ENCODE measurements at places on chromosomes 5 and 9.

GRCh38 chr5:76547891-76548524 lies 75.2 kb downstream of the F2RL2 start:
- DNase-seq = no peak

DNA sequence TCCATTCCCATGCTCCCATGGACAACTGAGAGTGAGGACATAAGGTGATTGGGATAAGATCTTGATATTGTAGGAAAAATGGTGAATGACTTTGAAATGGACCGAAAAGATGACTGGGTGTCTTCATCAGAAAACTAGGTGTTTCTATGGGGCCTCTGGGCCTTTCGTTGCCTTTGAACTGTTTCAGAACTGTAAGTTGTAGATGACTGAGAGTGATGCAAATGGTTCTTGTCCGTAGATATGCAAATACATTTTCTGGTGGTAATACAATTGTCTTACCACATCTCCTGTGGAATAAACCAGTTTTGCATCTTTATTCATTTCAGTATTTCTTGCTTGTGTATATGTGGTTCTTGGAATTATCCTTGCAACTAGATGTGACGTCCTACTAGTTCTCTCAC lies 16.0 kb upstream of the TEX48 start:
- DNase-seq = no peak

DNA sequence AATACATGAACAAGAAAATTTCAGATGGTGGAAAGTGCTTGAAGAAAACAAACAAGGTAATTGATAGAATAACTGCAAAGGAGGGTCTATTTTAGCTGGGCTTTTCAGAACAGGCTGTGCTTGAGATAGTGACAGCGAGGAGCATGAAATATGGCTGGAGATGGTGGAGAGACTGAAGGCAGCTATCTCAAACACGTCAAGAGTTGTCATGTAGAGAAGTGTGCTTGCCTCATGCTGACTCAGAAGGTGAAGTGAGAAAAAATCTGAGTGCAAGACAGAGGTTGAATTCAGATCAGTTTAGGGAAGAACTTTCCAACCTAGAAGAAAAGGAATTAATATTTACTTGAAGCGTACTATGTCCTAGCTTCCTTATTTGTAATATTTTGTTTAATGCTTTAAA lies 115.5 kb upstream of the RANBP3L start:
- no peak for DNase-seq

GRCh38 chr5:78360924-78361630 lies 660 bp downstream of the SCAMP1 start:
- no peak for DNase-seq

- DNase-seq = no peak
These were observed 50.7 kb downstream of the ICE1 start for GRCh38 chr5:5473226-5473625.

- no peak for DNase-seq
These were observed at the start of gene CARD6 for GRCh38 chr5:40841068-40841805. Gene CARD6, plus strand, starts transcription at chr5:40841367. Its CDS starts 16 bp downstream, at chr5:40841383.

GRCh38 chr9:80204054-80204453 lies 632.3 kb downstream of the TLE4 start:
- no peak for DNase-seq

GRCh38 chr5:97714424-97714823 lies 531.4 kb upstream of the RIOK2 start:
- no peak for DNase-seq

DNA sequence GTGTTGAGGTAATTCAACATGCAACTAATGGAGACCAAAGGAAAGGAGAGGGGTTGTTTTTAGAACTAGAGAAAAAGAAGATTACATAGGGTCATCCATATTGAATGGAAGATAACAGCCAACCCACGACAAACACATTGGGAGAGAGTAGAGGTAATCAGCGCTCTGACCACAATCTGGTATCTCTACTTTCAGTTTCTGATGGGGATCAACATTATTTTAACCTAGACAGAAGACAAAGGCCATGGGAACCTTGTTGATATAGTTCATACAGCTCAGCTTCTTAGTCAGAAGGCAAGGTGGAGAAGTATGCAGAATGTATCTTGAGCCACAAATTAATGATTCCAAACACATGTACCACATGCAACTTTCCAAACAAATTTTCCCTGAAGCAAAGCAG lies 537.1 kb upstream of the ST8SIA4 start:
- no peak for DNase-seq

- no peak for DNase-seq
These were observed 138.3 kb downstream of the BASP1 start for GRCh38 chr5:17355586-17356346.

DNA sequence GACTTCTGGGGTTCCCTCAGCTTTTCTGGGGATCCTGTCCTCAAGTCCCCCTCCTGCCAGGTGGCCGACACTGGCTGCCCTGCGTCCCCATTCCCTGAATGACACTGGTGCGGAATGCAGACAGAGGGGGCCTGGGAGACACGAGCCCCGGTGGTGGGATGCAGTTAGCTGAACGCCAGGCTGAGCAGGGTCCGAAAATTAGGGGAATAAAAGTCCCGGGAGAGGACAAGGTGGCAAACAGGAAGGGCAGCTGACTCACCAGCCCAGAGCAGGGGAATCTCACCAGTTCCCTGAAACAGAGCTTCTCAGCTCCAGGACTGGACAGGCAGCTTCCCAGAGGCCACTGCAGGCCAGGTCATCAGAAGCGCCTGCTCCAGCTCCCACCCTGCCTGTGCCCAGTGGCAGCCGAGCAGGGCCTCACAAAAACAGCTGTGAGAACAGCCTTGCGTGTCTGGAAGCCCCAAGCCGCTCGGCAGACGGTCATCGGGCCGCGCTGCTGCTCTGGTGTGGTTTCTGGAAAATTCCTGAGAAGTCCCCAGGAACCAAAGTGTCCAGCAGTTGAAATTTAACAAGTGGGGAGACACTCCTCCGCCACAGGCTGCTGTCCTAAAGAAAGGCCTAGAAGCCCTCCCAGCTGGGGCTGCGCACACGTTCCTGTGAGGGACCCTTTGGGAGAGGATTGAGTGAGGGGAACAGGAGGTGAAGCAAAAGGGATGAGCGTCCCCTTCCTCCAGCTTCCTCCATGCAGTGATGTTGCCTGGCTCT lies 47.6 kb upstream of the EXOC3 start:
- no peak for DNase-seq

DNA sequence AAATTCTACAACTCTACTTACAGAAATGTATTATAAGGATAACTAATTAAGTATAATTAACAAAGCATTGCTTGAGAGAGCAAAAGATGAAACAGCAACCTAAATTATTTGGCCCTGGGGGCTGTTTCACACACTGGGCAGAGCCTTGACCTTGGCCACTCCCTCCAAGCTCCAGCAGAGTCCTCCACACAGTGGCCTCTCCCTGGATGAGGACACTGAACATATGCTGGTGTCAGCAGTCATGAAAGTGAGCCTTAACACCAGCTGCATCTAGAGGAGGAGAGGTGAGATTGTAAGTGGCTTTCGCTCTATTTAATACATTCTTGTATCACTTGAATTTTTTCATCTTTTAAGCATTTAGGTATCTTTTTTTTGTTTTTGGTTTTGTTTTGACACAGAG lies 23.3 kb upstream of the ZDHHC12 start:
- no peak for DNase-seq

DNA sequence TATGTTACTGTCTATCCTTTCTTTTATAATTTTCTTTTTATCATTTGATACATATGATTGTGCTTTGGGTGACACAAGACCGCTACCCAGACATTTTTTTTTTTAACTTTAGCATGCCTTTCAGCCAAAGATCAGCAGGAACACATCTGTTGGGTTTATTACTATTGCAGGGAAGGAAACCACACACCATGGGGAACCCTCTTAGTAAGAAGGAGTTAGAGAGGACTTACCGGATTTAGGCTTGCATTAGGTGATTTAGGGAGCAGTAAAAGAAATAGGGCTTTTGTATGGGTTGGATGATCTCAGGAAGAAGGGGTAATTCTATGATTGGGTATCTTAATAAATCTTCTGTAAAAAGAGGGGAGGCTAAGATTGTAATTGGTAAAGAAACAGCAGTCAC lies 138.2 kb downstream of the SNX18 start:
- no peak for DNase-seq

DNA sequence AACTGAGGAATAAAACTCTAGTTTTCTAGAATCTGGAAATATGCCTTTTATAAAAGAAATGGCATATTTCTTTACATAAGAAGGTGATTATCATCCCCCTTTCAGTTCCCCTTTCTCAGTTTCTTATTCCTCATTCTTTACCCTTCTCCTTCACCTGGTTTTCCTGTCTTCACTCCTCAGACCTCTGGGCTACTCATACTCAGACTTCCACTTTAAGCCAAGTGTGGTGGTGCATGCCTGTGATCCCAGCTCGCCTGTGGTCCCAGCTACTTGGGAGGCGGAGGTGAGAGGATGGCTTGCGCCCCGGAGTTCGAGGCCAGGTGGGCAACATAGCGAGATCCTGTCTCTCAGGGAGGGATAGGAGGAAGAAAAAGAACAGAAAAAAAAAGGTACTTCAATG lies 57.2 kb downstream of the RANBP6 start:
- DNase-seq = no peak

GRCh38 chr5:113054899-113055298 lies 78.3 kb downstream of the DCP2 start:
- no peak for DNase-seq

- no peak for DNase-seq
These were observed 410.3 kb downstream of the DTWD2 start for GRCh38 chr5:118578093-118578492.

DNA sequence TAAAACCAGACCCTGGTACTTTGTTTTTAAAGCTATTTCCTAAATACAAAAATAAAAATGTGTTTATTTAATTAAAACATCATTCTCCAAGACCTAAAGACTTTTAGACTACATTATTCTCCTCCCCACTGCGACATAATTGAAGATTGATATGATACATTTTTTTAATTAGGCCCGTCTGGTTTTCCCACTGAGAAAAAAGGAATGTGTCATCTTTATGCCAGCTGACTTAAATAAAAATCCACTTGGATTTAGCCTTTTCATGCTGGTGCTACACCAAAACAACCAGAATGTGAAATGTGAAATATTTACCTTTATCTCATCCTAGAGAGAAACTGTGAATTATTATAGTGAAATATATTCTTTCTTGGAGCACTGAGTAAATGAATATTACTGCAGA lies 155.5 kb upstream of the PPP1R2B start:
- DNase-seq = no peak

GRCh38 chr5:1757511-1757910 lies 42.1 kb downstream of the MRPL36 start:
- DNase-seq = no peak

DNA sequence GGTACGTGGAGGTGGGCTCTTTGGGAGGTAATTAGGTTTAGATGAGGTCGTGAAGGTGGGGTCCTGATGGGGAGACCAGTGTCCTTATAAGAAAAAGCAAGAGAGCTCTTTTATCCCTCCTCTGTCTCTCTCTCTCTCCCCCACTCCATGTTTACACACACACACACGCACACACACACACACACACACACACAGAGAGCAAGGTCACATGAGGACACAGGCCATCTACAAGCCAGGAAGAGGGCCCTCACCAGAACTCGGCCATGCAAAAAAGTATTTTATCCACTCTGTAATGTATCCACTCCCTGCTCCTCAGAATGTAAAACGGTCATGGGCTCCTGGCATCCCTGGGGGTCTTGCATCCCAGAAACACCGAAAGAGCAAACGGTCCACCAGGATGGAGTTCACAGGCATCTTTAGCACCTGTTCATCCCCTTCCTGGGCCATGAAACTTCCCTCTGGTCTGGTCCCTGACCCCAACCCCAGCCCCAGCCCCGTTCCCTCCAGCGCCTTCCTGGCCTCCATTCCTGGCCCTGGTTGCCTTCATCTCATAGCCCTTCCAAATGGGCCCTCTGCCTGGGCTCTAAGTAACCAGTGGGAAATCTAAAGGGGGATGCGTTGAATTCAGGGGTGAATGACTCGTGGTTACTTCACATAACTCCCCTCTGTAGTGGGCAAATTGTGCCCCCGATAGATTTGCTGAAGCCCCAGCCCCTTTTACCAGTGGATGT lies 88.8 kb downstream of the NSUN2 start:
- no peak for DNase-seq

DNA sequence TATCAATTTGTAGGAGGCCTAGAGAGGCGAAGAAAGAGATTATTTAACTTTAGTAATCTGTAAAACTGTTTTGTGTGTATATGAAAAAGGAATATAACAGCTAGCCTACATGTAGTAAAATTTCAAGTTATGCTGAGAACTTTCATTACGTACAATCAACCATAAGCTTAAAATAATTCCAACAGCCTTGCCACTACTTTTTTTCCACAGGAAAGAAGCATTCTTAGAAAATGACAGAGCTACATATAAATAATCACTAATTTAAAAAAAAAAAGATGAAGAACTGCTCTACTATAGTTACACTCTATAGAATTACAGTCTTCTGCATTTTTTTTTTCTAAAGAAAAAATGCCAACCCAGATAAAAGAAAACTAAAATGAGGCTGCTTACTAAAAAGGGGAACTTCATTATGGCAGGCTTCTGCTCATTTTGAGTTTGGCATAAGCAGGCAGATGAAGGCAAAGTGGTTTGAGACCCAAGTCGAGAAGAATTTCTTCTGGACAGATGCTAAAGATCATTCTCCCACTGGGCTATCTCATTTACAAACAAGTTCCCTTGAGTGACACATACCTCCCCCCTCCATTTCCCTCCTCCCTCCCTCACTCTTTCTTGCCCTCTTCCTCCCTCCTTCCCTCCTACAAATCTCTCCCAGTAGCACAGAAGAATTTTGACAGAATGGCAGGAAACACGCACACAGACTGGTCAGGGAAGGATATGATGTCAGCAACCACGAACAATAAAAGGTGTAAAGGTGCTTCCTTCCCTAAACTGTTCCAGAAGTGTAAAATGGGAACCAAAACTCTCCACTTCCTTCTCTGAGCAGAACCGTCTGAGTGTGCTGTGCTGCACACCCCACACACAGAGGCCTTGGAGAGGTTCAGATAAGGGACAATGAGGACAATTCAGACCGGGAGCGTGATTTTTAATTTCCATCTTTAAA lies 56.1 kb downstream of the MEF2C start:
- no peak for DNase-seq

- no peak for DNase-seq
These were observed 208.8 kb downstream of the MRPS30 start for GRCh38 chr5:45017568-45017967.

- DNase-seq = no peak
These were observed 8.9 kb downstream of the PLK2 start for GRCh38 chr5:58450811-58451629.

GRCh38 chr5:34735491-34736426 lies 79.6 kb downstream of the RAI14 start:
- no peak for DNase-seq

- DNase-seq = no peak
These were observed 732.9 kb downstream of the CETN3 start for GRCh38 chr5:89676634-89677033.

GRCh38 chr5:38433160-38433861 lies 123.1 kb downstream of the LIFR start:
- DNase-seq = peak; percentile 56

DNA sequence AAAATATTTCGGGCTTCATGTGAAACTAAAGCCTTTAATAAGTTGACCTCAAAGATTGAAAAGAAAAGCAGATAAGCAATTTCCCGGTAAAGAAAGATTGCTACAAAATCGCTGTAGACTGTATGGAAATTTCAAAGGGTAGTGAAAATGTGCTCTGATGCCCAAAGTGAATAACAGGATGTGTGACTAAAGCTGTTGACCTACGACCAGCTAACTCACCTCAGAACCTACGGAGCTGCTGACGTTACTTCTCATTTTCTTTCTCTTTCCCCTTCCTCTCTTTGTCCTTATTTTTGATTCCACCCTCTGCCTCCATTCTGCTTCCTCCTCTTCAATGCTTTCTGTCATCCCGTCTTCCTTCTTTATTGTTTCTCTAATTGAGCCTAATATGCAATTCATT lies 103.2 kb downstream of the PDE4D start:
- no peak for DNase-seq
